ENCODE measurements at places on chromosomes 1 and 21.

DNA sequence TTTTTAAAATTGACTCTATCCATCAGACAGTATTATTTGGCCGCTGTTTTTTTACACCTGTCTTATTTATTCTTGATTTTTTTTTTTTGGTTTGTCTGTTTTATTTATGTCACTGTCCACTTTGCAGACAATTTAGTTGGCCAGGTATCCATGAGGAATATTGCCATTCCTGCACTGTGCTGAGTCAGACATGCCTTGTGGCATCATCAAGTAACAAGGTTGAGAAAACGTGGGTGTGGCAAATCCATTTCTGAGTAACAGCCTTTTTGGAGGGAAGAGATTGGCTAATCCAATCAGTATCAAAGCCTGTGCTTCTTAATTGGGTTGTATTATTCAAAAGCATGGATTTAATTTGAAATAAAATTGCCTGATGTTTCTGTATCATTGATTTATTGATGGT lies 463.1 kb downstream of the USP25 start:
- no peak for DNase-seq

GRCh38 chr1:30811187-30811586 lies 53.6 kb upstream of the LAPTM5 start:
- no peak for DNase-seq

- DNase-seq: no peak
These were observed 23.1 kb downstream of the DNAJC8 start for GRCh38 chr1:28209700-28210099.

GRCh38 chr1:163535807-163536206 lies 214.1 kb downstream of the NUF2 start:
- DNase-seq: no peak

DNA sequence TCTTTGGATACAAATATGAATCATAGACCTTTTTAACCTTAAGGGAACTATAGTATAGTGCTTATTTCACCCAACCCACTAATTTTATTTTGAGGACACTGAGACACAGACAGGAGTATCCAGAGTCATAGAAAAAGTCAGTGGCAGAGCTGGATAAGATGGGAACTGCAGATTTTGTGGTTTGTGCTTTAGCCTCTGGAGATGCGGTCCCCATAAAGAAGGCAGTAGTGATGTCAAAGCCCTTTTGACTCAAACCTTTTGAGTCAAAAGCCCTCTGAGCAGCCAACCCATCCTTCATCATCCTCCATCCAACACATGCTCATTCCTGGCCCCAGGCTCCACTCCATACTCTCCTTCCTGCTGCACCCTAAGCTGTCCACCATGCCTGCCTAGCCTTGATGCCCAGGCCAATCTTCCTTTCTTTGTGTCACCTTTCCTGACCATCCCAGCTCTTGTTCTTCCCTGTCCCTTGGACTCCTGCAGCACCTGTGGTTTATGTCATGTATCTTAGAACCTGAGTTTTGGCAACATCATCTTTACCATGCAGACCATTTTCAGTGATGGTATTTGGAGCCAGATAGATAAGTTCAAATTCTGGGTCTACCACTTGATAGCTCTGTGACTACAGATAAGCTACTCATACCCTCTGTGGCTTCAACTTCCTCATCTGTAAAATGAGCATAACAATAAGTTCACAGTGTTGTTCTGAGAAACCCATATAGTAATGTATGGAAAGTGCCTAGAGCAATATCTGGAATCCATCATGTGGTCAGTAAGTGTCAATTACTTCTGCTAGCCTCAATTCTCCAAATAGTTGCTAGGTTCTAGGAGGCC lies 20.1 kb downstream of the SLAMF1 start:
- DNase-seq: no peak

- DNase-seq: no peak
These were observed 65.6 kb upstream of the IRF2BP2 start for GRCh38 chr1:234675572-234675971.

DNA sequence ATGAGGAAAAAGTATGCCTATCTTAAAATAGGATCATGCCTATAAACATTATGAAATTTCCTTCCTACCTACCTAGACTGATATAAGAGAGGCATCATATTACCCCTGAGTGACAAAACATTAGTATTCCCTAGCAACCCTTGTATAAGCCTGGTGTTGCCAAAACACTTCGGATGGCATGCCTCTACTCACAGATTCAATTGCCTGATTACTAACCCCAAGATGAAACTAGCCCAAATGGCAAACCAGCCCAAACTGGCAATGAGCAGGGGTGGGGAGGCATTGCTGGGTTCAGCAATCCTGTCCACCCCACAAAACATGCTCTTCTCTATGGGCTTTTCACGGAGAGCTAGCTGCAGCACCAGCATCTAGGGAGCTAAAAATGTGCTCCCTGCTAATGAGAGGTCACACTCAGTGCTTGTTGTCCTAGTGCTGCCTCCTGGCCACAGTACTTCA lies 13.9 kb downstream of the PALMD start:
- no peak for DNase-seq

GRCh38 chr1:88581703-88582102 lies 102.4 kb upstream of the PKN2 start:
- DNase-seq: no peak

DNA sequence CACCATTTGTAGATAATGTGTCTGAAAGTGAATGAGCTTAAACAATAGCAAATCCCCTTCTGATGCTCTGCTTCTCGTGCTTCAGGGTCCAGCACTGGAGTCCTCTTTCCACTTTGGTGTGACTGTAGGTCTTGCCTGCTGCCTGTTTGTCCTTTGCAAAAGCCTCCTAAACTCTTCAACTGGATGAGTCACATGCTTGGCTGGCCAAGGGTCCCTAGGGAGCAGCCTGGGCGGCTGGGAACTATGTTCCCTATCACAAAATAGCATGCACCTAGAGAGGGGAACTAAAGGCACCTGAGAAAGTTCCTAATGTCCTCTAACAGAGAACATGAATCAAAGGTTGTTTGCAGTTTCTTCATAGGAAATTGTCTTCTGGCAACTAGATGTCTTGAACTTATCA lies 607.2 kb upstream of the PLXNA2 start:
- DNase-seq: no peak

- no peak for DNase-seq
These were observed 29.1 kb upstream of the PARP1 start for GRCh38 chr1:226436855-226437491.

GRCh38 chr21:36859744-36860501 lies 106.5 kb downstream of the HLCS start:
- peak; percentile 57 for DNase-seq

DNA sequence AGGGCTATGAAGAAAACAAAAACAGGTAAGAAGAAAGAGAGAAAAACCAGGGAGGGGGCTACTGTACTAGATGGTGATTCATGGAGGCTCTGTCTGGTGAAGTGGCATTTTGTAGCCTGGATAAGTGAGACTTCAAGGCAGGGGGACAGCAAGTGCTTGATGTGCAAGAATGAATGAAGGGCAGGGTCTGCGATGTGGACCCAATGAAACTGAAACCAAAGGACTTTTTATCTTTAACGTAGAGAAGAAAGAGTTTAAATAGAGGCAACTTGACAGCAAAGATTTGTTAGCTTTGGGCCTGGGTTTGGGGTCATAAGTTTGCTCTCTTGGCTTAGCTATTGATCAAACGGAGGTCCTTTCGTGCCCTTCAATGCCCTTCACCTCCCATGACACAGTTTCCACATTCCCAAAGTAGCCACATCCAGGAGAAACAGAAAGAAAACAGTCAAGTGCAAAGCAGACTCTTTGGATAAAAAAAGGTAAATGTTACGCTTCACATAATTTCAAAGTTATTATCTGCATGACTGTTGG lies 291.0 kb downstream of the GRIK1 start:
- no peak for DNase-seq

GRCh38 chr21:45073301-45074047 lies 906 bp upstream of the ADARB1 start:
- no peak for DNase-seq

- no peak for DNase-seq
These were observed 27.0 kb upstream of the IL12RB2 start for GRCh38 chr1:67280696-67281095.

DNA sequence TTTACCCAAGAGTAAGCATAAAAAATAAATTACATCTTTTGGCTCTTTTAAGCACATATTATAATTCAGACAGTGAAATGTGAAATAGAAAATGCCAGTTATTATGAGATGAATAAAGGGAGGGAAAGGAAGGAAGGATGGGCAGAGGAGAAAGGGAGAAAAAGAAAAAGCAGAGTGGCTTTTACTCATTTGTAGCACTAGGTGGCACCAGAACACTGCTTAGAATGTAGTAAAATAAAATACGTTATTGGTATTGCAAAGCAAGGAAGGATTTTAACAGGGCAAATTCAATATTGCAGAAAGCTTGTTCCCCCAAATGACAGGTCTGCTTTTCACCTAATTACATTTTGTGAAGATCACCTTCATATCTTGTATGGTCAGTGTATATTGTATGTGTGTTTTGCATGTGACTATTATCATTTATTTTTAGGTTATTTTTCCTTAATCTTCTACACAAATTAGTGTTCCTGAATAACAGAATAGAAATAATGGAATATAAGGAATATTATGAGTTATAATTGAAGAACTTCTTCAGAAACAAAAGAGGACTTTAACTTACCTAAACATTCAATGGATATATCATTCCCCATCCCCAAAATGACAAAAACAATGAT lies 9.1 kb upstream of the PCNX2 start:
- DNase-seq: peak; percentile 47

GRCh38 chr1:109986054-109986444 lies 1.5 kb downstream of the AHCYL1 start:
- DNase-seq: no peak

DNA sequence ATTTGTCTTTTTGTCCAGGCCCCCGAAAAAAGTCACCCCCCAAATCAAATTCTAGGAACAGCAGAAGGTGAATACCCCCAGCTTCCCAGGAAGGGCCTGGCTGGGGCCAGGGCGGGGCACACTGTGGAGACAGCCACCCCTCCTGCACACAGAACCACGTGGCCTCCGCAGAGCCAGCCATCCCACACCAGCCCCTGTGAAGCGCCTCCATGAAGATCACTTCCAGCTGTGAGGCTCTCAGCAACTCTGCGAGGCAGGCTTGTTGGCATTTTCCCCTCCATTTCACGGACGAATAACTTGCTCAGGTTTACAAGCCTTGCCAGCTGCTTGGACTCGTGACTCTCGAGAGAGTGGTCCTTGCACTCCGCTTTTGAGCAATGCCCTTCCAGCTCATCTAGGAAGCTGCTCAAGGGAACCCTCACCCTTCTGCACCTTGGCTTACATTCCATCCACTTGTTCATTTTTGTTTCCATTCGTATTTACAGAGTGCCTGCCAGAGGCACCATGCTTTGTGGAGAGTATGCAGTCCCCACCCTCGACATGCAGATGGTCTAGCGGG lies 48.2 kb downstream of the SYT6 start:
- DNase-seq: no peak

- DNase-seq: no peak
These were observed 18.2 kb upstream of the GJB5 start for GRCh38 chr1:34736692-34737091.

DNA sequence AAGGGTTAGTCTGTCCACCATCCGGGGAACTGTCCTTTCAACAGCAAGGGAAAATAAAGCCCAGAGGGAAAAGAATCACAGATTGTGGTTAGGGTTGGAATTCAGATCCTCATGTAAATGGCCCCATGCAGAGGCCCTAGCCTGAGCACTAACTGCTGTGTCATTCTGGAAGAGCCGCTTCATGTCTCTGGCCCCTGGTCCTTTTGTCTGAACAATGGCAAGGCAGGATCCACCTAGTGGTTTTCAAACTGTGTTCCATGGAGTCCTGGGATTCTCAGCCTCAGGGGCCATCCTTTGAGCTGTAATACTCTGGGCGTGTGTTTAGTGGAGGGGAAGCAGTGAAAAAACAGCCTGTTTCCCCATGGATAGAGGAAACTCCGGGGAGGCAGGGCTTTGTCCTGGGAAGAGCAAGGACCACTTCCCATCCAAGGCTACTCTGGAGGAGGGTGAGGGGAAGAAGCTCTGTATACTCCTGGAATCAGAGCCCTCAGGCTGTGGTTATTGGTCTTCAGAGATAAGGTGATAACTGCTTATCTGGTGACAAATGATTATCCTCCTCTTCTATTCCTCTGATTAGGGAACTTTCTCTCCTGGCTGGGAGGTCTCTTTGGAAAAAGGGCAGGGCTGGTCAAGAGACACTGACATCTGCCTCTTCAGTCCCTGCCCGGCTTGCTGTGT lies 19.2 kb downstream of the PAX7 start:
- DNase-seq: no peak

DNA sequence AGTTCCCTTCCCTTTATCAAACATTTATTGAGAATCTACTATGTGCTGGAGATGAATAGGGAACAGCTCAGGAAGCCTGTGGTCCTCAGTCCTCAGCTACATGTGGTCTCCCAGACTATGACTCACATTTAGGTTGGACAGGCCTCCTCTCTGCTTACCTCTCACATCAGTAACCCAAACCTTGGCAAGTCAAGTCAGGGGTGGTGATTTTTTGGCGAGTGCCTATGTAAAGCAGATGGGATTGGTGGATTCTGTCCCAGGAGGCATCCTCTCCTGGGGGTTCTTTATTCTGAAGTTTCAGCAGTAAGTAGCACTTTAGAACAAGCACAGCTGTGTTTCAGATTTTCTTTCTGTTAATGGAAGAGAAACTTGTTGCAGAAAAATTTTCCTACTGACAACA lies 241.3 kb downstream of the PRDM2 start:
- no peak for DNase-seq

DNA sequence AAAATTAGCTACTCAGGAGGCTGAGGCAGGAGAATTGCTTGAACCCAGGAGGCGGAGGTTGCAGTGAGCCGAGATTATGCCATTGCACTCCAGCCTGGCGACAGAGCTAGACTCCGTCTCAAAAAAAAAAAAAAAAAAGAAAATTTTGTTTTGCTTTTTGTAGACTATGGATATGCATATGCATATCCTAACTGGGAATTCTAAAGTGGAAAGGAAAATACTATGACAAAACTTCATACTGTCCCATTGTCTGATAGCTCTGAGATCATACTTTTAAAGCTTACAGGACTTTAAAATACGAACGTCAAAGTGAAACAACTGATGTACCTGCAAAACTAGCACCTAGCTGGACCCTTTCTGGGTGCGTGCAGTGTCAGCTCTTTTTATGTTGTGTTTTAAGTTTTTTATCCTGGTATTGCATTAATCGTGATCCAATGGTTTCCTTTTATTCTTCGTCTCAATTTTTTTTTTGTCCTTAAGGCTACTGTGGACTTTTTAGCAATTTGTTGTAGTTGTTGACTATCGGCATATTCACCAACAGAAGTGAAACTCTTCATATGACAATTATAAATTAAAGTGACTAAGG lies 19.2 kb downstream of the SPRTN start:
- no peak for DNase-seq

- peak; percentile 72 for DNase-seq
These were observed 959 bp downstream of the CD58 start for GRCh38 chr1:116569776-116570357.

DNA sequence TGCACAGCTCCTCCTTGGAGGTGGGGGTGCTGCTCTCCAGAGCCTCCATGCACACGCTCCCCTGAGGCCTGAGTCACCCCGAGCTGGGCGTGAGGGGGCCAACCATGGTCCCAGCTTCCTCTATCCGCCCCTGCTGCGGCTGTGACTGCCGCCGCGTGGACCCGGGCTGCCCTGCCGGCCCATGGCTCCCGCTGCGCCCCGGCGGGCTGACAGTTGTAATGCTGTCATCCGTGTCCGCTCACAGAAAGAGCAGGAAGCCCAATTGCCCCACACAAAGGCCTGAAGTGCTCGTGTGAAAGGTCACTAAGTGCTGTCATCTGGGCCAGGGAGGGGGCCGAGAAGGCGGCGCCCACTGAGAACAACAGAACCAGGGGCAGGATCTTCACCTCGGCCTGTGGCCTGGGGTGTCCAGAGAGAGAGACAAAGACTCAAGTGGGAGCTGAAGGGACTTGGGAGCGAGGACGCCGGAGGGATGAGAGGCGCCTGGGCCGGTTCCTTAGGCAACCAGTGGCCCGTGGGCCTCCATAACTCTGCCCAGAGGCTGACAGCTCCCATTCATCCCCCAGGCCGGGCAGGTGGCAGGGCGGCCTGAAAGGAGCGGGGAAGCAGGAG lies 31.5 kb downstream of the OLIG1 start:
- DNase-seq: no peak
